ENCODE measurements at places on chromosomes 12 and 14.

GRCh38 chr12:33438025-33438772 is 1.4 kb downstream of the SYT10 start:
- DNase-seq, result no peak

GRCh38 chr12:19181666-19182426 is 52.3 kb downstream of the PLEKHA5 start:
- DNase-seq, result no peak

GRCh38 chr12:89084751-89085150 is 267.6 kb downstream of the DUSP6 start:
- DNase-seq, result no peak

DNA sequence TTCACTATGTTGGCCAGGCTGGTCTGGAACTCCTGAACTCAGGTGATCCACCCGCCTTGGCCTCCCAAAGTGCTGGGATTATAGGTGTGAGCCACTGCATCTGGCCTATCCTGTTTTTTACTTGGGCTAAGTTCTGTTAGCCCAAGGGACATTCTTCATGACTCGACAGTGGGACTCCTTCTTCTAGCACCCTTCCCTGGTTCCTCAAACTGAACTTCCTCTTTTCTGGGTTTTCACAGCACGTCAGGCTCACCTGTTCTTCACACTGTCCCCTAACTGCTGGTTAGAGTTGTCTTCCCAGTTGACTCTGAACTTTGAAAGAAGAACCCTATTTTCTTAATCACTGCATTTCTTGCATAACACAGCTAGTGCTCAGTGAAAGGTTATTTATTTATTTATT is 22.5 kb downstream of the CABP1 start:
- no peak for DNase-seq

GRCh38 chr12:27781680-27782079 is 1.6 kb upstream of the MANSC4 start:
- DNase-seq, result no peak

DNA sequence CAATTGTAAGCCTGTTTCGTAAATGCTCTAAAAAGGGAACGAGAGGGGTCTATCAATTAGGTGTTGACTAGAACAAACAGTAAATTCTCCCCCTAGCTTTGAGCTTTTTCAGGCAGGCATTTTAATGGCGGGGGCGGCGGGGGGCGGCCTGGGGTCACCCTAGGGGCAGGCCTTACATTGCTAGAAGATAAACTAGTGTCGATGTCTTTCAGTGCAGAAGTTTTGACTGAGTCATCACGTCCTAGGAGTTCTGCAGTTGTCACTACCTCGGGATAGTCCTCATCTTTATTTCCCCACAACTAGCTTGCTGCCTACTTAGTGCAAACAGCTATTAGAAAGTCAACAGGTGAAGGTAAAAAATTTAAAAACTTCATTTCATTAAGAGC is 1.6 kb downstream of the ATP6V1D start:
- no peak for DNase-seq

- no peak for DNase-seq
Measured at GRCh38 chr12:28086521-28087155, 103.6 kb upstream of the CCDC91 start.

- no peak for DNase-seq
Measured at GRCh38 chr14:22532345-22533056, 56.5 kb downstream of the DAD1 start.

DNA sequence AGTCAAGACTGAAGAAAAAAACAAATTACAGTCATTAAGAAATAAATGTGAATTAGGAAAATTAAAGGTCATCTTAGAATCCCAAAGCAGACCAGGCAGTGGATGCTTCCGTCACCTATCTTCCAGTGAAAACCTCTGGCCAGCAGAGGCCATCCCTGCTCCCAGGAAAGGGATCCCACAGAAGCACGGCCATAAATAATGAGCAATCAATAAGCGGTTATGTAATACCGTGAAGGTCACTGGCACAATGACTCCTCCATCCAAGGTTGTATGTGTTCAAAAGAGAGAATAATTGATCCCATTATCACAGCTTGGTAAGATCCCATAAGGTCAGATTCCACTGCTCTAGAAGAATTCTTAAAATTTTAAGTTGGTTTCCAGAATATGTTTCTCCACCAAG is 85.7 kb downstream of the PPP2R5E start:
- no peak for DNase-seq

GRCh38 chr12:67877727-67878126 is 111.5 kb upstream of the IFNG-AS1 start:
- no peak for DNase-seq

DNA sequence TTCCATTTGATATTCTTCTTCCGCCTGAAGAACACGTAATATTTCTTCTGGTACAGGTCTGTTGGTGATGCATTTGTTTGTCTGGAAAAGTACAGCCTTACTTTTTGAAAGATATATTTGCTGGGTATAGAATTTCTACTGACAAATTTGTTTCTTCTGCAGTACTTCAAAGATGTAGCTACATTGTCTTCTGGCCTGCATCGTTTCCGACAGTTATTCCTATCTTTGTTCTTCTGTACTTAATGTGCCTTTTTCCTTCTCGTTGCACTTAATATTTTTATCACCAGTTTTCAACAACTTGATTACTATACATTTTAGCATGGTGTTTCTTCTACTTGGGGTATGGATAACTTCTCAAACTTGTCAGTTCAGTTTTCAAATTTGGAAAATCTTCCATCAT is 47.1 kb downstream of the SENP1 start:
- no peak for DNase-seq

GRCh38 chr12:129202109-129202814 is 349.0 kb downstream of the GLT1D1 start:
- DNase-seq, result no peak

DNA sequence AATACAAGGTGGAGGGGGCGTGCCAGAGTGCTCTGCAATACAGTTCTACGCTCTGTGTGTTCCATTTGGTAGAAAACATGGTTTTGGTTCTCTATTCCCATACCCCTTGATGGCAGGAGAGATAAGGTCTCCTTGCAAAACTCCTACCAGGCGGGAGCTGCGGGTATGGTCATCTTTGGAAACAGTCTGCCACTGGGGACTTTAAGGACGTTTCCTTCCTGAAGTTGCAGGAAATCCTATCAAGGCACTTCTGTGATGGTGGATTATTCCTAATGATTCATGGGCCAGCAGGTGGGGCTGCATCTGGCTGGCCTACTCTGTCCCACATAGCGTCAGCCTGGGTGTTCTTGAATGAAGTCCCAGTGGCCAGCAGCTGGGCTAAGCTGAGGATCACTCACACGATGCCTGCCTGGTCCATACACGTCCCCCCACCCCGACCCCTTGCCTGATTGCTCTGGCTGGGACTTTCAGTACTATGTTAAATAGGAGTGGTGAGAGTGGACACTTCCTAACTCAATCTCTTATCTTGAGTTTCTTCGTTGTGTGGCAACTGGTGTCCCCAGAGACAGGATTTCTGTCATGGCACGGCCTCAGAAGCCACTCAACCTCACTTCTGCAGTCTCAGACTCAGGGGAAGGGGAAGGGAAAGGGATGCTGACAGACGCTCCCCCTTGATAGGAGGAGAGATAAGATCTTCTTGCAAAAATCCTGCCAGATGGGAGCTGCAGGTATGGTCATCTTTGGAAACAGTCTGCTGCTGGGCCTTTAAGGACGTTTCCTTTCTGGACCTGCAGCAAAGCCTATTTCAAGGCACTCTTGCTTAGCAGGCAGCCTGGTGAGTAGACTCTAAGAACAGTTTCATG is 61.0 kb upstream of the FKBP4 start:
- no peak for DNase-seq

DNA sequence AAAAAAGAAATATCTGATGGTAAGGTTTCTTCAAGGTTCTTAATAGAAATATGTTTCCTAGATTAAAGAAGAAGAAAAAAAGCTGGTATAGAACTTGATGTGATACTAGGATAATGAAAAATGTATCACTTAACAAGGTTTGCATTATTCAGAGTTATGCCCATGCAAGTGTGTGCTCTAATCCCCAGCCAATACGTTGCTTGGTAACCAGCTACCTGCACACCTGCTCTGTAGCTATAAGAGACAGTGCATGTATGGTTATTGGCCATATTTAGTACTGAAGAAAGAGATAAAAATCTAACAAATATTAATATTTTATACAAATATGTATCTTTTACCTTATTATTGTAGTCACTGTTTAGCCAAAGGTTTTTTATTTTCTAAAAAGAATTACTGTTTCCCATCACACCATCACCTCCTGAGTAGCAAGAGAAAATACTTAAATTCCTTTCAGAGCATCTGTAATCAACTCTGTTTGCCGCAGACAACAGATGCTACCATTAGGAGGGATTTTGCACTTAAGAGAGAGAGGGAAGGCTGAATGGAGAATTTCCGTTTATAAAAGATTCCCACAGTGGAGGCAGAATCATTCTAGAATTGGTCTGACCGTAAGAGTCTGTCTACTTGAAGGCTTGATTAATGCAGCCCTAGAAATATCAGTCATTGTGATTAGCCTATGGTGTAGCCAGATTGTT is 115.6 kb downstream of the NEDD1 start:
- DNase-seq, result peak; percentile 6

DNA sequence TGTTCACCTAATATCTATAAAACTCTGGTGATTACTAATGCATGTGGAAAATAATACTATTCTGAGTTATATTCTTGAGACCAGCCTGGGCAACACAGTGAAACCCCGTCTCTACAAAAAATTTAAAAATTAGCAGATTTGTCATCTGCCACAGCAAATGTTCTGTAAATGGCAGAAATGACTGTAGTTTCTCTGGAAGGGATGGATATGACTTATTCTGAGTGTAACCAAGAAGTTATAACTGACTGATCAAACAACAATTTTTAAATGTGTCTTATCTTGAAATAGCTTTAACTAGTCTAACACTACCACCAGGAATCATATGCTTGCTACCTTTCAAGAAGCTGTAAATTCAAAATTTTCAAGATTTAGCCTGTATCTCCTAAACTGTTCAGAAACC is 88.7 kb downstream of the PLBD1 start:
- DNase-seq, result no peak

All from NCI-H510A (cell line).